ENCODE measurements at places on chromosomes 2 and 18.

- no peak for DNase-seq
These were observed 58.6 kb downstream of the GRB14 start for GRCh38 chr2:164562666-164563065.

GRCh38 chr2:163551616-163552373 is 184.0 kb downstream of the FIGN start:
- DNase-seq: no peak

- no peak for DNase-seq
These were observed 230.8 kb downstream of the ATAD2B start for GRCh38 chr2:23695890-23696751.

- DNase-seq: no peak
These were observed 456.0 kb upstream of the ZEB2 start for GRCh38 chr2:144975881-144976280.

- DNase-seq: no peak
These were observed 121.4 kb downstream of the KCNF1 start for GRCh38 chr2:11033114-11033513.

DNA sequence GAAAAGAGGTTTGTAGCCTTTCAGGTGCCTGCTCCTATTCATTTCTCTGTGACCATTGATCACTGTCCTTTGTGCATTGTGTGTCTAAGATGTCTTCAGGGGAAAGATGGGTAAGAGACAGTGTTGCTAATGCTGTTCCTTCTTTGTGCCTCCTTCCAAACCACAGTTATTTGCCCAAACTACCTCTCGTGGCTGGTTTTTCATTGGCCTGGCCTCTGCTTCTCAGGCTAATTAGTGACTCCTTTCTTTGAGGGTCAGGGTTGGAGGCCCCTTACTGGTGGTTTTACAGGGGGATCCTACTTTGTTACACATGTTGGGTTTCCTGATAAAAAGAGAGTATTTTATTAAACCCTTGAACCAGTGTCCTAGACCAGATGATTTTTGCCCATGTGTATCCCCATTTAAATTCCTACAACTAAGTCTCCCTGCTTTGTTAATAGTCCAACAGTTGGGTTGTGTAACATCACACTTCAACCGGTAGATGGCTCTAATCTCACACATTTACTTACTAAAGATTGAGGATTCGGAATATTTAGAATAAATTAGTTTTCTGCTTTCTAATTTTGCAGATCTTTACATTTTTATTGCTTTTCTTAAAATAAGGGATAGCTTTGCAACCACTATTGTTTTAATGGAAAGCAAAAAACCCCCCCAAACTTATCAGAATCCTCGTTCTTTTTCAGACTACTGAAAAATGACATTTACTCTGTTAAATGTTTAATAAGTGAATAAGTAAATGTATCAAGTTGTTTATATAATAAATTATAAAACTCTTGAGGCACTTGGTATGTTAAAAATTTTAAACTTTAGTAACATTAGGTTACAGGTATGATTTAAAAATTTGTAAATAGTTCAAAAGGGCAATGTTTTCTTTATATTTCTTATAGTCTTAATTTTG is 2.4 kb downstream of the MARS2 start:
- DNase-seq: no peak

- DNase-seq: no peak
These were observed 43.8 kb upstream of the SCN9A start for GRCh38 chr2:166419616-166419934.

GRCh38 chr2:29628862-29629261 is 292.5 kb downstream of the ALK start:
- DNase-seq: no peak

DNA sequence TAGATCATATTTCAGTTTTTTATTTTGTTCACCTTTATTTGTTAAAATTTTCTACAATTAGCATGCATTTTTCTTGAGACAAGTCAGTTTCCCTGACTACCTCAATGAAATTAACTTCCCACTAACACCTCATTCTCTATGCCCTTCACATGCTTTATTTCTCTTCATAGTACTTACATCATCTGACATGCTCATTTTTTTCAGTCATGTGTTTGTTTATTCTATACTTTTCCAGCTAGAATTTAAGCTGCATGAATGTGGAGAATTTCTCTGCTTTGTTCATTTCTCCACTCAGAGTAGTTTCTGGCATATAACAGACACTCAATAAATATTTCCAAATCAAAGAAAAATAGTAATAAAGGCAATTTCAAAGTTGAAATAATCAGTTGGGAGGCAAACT is 78.9 kb upstream of the SCN7A start:
- no peak for DNase-seq

DNA sequence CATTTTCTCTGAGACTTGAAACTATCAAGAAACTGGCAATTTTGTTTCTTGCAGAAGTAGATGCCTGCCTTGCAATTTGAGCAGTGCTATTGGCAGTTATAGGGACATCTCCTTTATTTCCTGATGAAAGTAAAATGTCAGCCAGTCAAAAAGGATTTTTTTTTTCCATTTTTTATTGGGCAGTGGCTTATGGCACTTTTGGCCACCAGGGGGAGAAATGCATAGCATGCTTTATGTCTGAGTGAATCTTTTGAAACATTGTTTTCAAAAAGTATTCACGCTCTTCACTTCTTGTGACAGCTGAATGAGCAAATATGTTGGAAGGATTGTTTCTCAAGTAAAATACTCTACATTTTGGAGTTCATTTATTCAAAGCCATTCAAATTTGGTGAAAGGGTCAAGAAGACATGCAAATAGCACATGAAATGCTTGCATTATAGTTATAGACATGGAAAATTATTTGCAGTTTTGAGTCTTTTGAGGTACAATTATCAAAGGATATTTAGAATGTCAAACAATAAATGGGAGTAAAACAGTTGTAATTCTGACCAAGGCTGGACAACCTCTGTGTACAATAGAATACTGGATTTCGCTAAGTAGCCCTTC is 491.0 kb downstream of the CDH2 start:
- no peak for DNase-seq

DNA sequence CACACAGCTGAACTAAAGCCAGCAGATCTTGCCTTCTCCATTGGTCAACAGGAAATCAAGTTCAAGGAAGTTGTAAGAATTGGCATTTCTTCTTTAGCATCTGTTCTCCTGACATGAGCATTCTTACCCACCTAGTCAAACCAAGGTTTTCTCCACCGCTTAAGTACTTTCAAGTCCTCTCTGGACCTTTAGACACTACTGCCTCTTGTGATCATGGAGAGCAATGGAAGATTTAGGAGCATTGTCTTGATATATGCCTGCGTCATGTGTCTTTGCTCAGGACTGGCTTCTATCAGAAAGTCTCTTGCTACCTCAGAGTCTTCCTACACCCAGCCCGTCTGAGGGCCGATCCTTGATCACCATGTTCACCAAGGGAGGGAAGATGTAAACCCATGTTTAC is 262.2 kb downstream of the PHLPP1 start:
- DNase-seq: no peak
